NCI-H1092 (cell line): ENCODE measurements at places on chromosomes 7 and 10.

DNA sequence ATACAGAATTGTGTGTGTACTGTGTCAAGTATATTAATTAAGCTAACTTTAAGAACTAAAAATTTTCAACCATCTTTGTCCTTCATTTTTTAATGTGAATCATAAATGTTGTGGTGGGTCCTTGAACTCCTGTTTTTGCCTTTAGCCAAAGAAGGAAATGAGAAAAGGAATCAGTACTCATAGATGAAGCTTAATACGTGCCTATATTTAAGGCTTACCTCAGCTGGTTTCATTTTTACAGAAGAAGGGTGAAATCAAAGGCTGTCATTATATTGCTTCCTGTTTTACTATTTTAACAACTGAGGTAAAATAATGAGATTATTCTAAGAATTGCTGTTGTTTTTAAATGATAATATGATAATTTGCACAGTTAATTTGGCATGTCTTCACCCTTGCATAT, 6.3 kb upstream of the SNX13 start:
- DNase-seq: no peak

GRCh38 chr7:123054357-123055133, 59.0 kb upstream of the TAS2R16 start:
- no peak for DNase-seq

DNA sequence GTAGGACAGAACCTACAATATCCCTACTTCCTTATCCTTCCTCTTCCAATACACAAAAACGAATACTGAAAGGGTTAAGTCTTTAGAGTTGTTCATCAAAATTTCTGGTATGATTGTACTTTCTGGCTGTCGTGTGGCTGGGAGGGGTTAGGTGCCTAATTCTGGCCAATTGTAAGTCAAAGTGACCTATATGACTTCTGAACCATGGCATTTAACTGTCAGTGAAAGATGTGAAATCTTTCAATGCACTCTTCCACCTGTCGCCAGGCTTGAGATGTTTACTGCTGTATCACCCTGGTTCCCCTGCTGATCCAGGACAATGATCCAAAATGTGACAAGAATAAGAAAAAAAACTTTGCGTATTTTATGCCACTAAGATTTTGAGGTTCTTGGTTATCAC, 20.8 kb downstream of the EPC1 start:
- DNase-seq: no peak

DNA sequence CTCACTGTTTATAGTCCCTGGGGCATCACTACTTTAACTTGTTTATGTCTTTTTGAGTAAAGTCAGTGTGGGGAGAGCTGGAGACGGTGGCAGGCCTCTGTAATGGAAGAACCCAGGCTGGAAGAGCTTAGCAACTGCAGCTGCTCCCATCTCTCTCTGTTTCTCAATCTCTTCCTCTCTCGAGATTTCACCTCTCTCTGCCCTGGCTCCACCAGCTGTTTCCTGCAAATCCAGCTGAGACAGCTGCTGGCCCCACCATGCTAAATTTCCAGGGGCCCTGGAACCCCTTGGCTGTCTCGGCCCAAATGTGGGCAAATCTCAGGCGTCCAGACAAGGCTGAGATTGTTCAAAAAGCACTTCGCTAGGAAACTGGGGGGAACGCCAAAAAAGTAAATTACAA, 25.8 kb upstream of the SLF2 start:
- DNase-seq: no peak
